ENCODE measurements at places on chromosomes 12 and 14.

DNA sequence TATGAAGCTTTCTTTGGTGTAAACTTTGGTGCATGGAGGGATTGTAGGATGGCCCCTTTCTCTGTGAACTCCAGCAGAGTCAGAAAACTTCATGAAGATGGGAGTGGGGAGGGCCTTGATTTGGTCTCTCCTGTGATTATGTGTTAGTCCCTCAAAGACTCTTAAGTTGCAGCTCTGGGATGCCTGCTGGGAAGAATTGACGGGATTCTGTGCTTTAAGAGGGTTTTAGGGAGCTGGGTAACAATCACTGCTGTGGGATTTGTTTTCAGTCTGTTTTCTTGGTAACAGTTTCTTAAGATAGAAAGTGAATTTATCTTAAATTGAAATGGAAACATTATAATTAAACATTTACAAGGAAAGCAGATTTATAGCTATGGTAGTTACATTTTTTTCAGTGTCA is 378.1 kb downstream of the AACS start:
- no peak for DNase-seq

- DNase-seq = peak; percentile 22
These were observed 10.5 kb upstream of the ZDHHC22 start for GRCh38 chr14:77151918-77152588.

DNA sequence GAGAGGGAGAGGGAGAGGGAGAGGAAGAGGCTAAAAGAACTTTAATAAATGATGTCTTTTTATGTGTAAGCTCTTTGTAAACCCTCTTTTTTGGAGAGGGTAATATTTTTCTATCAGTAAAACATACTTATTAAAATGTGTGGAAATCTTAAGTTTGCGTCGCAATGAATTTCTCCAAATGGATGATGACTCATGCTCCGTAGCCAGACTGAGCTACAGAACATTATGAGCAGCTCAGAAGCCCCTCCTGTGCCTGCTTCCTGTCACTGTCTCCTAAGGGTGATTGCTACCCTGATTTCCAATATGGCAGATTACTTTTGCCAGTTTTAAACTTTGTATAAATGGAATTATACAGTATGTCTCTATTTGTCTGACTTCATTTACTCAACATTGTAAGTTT is 13.0 kb upstream of the PYGL start:
- DNase-seq = no peak

GRCh38 chr14:42070031-42070430 is 463.4 kb downstream of the LRFN5 start:
- DNase-seq = no peak

GRCh38 chr12:59357811-59358210 is 238.0 kb upstream of the SLC16A7 start:
- DNase-seq = no peak

- DNase-seq = no peak
These were observed 340.4 kb downstream of the NAV3 start for GRCh38 chr12:78171061-78171460.

- no peak for DNase-seq
These were observed 107.5 kb downstream of the PHLDA1 start for GRCh38 chr12:75923964-75924666.

DNA sequence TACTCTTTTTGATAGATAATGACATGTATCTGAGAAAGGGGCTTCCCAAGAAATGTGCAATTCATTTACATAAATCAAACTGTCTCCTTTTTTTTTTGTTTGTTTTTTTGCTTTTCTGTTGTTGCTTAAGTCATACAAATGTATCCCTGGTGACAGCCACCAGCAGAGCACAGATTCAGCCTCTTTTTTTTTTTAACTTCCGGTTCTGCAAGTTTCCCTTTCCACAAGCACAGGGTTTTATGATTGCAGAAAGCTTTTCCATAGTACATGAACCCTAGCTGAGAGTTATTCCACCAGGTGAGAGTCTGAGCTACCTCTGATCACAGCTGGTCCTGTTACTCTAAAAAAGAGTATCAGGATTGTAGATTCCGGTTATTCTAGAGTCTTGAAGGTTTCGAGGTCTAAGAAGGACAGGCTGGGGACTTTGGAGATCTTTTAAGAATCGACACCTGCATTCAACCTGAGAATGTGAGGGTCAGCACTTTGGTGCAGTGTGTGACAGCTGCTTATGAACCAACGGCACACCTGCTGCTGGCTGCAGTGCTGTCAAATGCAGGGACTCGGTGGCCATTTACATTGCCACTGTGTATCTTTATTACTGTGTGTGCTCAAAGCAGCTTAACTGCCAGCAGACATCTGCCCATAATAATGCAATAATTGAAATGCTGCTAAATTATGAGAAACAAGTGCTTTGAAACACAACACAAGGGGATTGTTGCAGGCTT is 551.7 kb downstream of the NRXN3 start:
- no peak for DNase-seq

- no peak for DNase-seq
These were observed 5.9 kb downstream of the LRRC9 start for GRCh38 chr14:59925797-59926196.
